ENCODE measurements at places on chromosomes 3 and 15.

DNA sequence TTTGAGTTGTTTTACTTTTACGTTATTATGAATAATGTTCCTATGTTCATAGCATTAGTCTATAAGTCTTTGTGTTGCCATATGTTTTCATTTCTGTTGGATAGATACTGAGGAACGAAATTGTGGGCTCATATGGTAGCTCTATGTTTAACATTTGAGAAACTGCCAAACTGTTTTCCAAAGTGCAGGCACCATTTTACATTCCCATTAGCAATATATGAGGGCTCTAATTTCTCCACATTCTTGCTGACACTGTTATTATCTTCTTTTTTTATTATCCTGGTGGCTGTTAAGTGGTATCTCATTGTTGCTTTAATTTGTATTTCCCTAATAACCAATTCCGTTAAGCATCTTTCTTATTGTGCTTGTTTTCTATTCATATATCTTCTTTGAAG lies 1.8 kb upstream of the PIK3R4 start:
- no peak for DNase-seq

DNA sequence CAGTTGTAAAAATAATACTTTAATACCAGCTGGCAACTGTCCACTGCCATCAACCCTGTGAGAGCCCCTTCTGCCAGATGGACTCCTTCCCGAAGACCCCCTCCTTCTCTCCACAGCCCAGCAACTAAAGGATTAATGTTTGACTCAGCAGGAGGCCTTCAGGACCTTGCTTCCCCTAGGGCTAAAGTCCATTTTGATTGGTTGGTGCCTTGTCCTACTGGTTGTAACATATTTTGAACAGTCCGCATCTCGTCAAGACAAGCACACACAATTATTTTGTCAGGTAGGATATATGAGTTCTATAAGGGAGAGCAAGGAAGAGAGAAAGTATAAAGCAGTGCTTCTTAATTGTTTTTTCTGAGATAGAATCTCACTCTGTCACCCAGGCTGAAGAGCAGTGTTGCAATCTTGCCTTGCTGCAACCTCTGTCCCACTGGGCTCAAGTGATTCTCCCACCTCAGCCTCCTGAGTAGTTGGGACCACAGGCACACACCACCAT lies 18.6 kb downstream of the ACOX2 start:
- no peak for DNase-seq

DNA sequence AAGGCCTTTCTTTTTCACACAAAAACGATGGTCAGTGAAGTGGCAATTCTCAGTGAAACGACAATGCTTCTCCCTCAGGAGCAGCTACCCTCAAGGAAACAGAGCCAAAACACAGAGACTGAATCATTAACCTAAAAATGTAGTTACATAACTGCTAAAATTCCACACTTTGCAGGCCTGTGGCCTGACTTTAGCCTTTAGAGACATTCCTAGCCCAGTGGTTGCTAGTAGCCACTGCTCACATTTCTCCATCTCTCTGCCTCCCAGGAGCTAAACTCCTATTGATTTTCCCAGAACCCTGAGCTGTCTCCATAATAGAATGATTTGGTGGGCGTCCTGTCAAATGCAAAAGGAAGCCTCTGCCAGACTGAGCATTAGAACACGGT lies 630.1 kb upstream of the KCNMB2 start:
- DNase-seq, result no peak

DNA sequence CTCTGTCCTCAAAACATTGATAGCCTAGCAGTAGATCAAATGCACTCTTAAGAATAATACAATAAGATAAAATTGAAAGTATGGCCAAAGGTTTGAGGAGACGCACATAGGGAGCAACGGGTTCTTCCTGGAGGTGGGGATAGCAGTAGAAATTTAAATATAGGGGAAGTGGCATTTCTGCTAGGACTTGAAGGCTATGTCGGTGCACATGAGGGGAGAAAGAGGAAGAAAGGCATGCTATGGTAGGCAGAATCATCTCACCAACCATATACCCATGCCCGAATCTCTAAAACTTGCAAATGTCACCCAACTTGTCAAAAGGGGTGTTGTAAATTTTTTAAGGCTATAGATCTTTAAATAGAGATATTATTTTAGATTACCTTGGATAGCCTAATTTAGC lies 735.1 kb upstream of the LMCD1 start:
- no peak for DNase-seq

DNA sequence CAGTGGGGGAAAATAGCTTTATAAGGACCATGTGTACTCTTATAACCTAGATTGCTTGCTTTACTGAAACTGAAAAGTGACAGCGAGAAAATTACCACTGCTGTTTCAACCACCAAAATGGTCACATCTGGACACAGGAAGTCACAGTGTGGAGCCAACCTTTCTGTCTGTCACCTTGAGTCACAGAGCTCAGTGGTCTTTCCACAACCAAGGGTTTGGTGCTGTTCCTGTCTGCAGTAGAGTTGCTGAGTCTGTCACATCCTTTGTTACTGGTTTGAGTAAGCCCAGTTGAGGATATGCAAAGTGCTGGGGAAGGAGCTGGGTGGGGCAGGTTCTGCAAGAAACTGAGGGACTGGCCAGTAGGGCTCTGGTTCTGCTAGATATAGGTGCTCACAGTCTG lies 139.1 kb upstream of the EIF1B start:
- no peak for DNase-seq

DNA sequence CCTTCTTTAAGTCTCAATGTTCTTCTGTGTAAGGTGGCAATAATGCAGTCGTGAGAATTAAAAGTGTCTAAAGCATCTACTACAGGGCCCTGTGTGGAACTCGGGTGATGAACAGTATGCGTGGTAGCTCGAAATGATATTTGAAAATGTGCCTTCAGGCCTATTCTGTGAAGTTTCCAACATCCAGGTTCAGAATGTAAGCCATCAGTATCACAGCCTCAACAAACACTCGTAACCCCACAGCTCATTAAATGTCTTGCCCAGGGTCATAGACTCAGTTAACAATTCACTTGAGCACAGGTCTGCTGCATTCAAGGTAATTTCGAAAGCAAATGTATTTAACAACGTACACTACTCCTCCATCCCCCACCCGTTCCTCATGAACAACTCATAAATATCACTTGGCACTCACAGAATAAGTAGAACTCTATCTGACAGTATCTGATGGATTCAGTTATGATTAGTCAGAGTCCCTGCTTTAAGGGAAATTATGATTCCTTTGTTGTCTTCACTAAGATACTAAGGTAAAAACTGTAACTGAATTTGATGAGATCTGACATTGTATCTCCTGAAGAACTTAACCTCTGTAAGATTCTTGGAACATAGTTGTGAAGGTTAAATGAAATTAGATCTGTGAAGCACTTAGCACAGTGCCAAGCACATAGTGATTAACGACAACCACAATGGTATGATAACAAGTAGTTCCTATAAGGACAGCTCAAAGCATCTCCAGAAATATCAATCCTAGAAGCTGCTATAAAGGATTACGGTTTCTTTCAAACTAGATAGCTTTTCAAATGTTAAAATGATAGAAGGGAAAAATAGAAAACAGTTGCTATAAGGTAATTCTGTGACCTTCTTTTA lies 642.3 kb downstream of the TBL1XR1 start:
- no peak for DNase-seq

DNA sequence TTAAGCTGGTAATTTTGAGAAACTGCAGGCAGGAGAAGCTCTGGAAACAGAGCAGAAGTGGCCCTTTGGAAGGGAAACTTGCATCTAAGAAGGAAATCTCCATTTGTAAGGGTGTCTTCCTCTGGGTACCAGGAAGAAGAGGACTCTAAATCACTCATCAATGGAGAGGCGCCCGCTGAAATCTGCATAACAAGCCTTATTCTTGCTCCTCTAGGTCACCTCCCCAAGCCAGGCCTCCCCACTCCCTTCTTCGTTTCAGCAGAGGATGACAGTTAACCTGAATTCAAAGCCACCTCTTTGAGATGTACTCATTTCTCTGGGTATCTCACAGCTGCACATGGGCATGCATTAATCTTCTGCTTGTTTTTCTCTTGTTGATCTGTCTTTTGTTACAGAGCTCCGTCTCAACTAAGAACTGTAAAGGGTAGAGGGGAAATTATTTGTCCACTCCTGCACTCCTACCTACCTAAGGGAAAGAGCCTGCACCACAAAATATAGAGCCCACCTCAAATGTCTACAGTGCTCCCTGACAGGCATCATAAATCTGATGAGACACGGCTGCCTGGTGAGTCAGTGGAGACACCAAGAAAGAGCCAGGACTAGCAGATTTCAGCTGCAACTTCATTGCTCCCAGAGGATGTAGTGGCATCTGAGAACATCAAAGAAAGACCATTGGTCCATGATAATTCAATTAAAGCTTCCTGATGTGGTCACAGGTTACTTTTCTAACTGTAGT lies 51.5 kb downstream of the GABRB3 start:
- no peak for DNase-seq

GRCh38 chr3:47961815-47962606 lies 54.2 kb downstream of the MAP4 start:
- DNase-seq, result no peak

- peak; percentile 81 for DNase-seq
These were observed 20.9 kb downstream of the TRPM1 start for GRCh38 chr15:31080591-31081014.

DNA sequence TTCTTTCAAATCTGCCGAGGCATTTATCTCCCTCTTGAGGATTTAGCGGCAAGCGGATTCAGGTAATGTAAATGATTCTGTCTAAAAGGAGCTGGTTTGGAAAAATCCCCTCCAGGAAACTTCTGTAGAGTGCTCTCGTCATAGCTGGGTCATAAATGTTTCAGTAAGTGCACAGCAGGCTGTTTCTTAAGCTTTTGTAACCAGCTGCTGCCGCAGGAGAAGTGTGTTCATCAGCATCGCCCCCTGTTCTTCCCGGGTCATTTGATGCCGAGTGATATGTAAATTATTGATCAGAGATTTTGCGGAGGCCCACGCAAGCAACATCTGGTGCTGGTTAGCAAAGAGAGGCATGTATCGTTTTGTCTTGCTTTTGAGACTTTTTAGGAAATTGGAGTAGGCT lies 53.1 kb downstream of the DNASE1L3 start:
- DNase-seq, result no peak

GRCh38 chr15:80458580-80458979 lies 54.4 kb downstream of the ARNT2 start:
- no peak for DNase-seq

GRCh38 chr3:32873531-32874130 lies 55.8 kb downstream of the TRIM71 start:
- no peak for DNase-seq

- no peak for DNase-seq
These were observed 156.8 kb downstream of the WNT5A start for GRCh38 chr3:55330355-55330754.

GRCh38 chr3:48688032-48688736 lies 2.5 kb upstream of the NCKIPSD start:
- no peak for DNase-seq

DNA sequence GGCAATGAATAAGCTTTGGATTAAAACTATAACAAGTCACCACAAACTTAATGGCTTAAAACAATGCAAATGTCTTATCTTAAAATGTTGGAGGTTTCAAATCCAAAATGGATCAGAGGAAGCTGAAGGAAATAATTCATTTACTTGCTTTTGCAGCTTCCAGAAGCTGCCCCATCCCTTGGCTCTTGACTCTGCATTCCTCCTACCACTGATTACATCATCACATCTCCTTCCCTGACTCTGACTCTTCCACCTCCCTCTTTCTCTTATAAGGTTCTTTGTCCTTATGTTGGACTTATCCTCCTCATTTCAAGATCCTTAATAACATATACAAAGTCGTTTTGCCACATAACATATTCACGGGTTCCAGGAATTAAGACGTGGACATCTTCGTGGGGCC lies 982.8 kb upstream of the ROBO1 start:
- no peak for DNase-seq

GRCh38 chr15:72278737-72279136 lies 6.4 kb upstream of the PARP6 start:
- no peak for DNase-seq

DNA sequence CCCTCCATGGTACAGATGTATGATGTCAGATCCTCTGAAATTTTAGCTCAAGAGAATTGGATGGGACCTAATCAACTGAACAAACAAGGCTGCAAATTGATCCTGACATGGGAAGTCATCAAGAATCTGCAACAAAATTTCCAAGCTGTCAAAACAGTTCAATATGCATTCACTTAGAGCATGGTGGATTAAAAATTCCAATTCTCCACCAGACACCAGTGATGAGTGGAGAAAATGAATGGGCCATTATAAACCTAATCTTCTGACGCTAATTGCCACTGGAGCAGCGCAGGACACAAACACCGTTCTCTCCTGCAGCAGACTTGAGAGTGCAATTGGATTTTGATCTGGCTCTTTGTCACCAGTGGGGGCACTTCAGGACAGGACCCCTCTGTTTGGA lies 94.2 kb downstream of the MINAR1 start:
- DNase-seq, result no peak

- DNase-seq, result no peak
These were observed 45.3 kb downstream of the TMEM212 start for GRCh38 chr3:171888466-171888865.

DNA sequence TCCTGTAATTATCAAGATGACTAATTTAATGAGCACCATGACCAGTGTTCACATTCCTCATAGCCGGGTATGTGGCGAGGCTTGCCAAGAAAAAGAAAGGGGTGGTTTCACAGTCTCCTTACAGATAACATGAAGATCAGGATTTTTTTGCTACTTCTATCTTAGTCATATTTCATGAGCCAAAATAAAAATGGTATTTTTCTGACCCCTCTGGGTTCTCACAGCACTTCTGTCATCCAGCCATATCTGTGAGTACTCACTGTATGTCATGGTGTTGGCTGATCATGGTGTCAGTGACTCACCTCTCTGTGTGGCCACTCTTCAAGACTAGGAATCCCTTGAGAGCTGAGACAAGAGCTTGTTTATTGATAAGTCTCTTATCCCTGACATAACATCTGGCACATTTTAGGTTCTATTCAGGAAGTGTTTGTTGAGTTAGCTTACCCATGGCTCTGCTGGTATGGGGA lies 130.5 kb upstream of the LMCD1 start:
- no peak for DNase-seq

- no peak for DNase-seq
These were observed 57.6 kb upstream of the SLC6A11 start for GRCh38 chr3:10758304-10759037.

GRCh38 chr3:3027976-3028567 lies 82.1 kb downstream of the IL5RA start:
- no peak for DNase-seq

DNA sequence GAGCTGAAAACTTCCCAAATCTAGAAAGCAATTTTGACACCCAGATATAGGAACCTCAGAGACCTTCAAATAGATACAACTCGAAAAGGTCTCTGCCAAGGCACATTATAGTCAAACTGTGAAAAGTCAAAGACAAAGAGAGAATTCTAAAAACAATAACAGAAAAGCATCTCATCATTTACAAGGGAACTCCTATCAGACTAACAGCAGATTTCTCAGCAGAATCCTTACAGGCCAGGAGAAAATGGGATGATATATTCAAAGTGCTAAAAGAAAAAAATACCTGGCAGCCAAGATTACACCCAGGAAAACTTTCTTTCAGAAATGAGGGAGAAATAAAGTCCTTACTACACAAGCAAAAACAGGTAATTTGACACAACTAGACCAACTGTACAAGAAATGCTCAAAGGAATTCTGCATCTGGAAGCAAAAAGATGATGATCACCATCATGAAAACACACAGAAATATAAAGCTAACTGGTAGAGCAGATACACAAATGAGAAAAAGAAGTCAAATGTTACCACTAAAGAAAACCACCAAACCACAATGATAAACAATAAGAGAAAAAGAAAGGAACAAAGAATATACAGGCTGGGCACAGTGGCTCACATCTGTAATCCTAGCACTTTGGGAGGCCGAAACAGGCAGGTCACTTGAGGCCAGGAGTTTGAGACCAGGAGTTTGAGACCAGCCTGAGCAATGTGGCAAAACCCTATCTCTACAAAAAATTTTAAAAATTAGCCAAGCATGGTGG lies 50.4 kb downstream of the ADAM10 start:
- DNase-seq, result no peak

- no peak for DNase-seq
These were observed 74.7 kb downstream of the RASA2 start for GRCh38 chr3:141561426-141562034.
